ENCODE measurements at places on chromosomes 2 and 18. TPM values are rescaled to one million over a fixed set of nuclear protein-coding genes. Genes with fewer than 3 reads are reported as not detected.

The ARHGAP28 gene
- total RNA-seq: 0.38 TPM

DNA sequence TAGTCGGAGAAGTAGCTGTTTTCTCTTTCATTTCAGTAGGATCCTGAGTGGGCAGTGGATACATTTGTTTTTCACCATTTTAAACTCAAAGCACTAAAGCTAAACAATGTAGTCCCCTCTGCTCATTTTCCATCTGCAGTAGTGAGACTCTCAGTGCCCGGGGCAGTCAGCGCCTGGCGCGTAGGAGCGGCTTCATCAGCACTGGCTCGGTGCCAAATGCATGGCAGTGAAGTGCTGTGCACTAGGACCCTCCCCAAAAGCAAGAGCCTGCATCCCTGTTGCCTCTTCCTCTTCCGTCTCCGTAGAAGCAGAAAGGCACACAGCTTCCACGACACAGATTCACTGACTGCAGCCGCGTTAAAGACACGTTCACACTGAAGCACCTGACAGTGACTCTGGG, 19.0 kb upstream of the ESPNL start:
- DNase-seq: no peak

The ATP6V1C2 gene
- not detected for total RNA-seq

The SLC5A7 gene
- not detected for total RNA-seq

- no peak for DNase-seq
These were observed 123.7 kb downstream of the GALNT14 start for GRCh38 chr2:31014516-31014915.

- no peak for DNase-seq
These were observed 151.1 kb upstream of the RIOK3 start for GRCh38 chr18:23301972-23302371.
